Mucosa of gallbladder (tissue), 1 donor: ENCODE measurements at places on chromosomes 6 and 20. TPM values are rescaled to one million over a fixed set of nuclear protein-coding genes. Genes with fewer than 3 reads are reported as not detected.

GRCh38 chr6:137866200-137866913 lies 702 bp upstream of the TNFAIP3 start:
- DNase-seq = no peak

GRCh38 chr6:41443616-41444525 lies 102.3 kb upstream of the FOXP4 start:
- DNase-seq = no peak

GRCh38 chr20:7579888-7580287 lies 360.4 kb downstream of the HAO1 start:
- peak; percentile 20 for DNase-seq

DNA sequence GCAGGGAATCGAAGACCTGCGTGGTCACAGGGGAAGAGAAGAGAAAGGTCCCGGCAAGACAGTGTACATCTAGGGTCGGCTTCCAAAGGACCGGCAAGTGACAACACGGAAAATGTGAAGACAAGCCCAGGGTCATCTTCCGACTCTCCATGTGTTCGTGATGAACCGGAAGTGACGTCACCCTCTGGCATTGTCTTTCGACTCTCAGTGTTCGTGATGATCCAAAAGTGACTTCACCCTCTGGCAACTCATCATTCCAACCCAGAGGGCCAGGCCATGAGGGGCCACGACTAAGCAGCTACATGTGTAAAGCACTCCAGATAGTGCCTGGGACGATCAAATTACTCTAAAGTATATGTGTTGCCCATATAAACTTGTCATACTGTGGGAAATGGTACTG lies 290.8 kb downstream of the THBS2 start:
- no peak for DNase-seq

Gene METTL24
- total RNA-seq = 15.7 TPM
